ENCODE measurements at places on chromosomes 13 and 19.

DNA sequence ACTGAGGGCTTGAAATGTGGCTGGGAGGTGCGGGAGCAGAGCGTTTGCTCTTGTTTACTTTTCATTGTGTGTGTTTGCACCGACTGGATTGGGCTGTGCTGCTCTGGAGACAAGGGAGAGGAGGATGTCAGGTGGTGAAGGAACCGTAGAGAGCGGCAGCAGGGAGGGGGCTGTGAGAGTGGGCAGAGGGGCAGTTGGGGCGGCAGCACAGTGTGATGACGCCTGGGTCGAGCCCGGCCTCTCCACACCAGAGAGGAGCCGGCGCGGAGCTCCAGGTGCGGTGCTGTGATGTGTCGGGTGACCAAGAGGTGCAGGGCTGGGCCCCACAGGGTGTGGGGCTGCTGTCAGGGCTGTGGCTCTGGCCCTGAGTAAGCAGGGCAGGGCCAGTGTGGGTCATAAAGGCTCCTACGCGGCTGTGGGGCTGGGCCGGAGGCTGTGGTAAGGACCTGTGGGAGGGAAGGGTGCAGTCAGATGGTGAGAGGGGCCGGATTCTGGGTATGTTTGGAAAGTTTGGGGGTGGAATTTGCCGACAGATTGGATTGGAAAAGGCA, 10.5 kb downstream of the NAXD start:
- no peak for DNase-seq

- DNase-seq, result no peak
These were observed at the start of gene FREM2 for GRCh38 chr13:38686577-38687245. TSS of gene FREM2 (plus strand) at chr13:38687077. CDS start at chr13:38687345, 268 bp downstream.

- DNase-seq, result no peak
These were observed 175.5 kb upstream of the SERP2 start for GRCh38 chr13:44197791-44198770.

GRCh38 chr13:28455580-28456194, 39.2 kb downstream of the FLT1 start:
- DNase-seq, result no peak

DNA sequence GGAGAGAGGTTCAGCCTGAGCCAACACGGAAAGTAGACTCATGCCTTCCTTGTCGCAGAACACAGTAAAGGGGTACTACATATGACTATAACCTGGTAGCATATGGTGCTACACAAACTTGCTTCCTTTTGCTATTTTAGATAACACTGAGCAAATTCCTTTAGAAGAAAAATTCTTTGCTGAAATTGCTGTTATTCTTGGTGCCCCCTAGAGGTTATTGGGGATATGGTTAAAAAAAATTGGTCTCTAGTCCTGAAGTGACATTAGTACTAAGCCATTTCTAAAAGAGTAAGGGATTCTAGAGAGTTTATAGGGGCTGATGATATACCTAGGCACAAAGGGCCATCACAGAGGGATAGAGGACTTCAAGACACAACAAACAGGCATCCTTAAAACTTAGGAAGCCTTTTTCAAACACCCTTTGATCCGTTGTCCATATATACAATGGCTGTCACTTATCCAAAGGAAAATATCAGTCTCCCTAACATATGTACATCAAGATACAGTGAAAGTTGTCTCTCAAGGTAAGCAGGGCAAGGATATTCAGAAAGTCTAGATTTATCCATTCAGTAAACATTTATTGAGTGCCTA, 13.9 kb upstream of the HS6ST3 start:
- DNase-seq, result no peak

GRCh38 chr19:51779181-51779580, 15.8 kb upstream of the FPR3 start:
- DNase-seq, result no peak

DNA sequence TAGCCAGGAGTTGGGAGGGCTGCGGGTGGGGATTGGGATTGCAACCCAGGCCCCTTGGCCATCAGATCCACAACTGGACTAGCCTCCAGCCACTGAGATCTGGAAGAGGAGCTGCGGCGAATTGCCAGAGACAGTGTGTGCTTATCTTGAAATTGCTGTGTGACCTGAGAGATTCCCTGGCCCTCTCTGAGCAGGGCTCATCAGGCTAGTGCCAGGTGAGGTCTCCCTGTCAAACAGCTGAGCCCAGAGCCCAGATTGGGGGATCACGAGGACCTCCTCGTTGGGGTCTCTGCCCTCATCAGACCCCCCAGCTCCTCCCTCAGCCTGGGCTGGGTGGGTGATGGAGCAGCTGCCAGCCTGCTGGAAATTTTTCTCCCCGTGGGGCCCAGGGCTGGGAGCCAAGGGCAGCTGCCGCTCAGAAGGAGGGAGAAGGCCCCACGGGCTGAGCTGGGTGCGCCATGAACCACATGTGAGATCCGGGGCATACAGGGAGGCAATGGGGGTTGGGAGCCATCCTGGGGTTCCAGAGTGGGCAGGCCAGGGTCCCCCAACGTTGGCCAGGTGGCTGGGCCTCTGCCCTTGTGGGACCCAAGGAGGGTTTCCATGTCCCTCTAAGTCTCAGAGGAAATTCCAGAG, 7.2 kb downstream of the FUT5 start:
- no peak for DNase-seq

- no peak for DNase-seq
These were observed 1.3 kb downstream of the APOC2 start for GRCh38 chr19:44947041-44947581.

DNA sequence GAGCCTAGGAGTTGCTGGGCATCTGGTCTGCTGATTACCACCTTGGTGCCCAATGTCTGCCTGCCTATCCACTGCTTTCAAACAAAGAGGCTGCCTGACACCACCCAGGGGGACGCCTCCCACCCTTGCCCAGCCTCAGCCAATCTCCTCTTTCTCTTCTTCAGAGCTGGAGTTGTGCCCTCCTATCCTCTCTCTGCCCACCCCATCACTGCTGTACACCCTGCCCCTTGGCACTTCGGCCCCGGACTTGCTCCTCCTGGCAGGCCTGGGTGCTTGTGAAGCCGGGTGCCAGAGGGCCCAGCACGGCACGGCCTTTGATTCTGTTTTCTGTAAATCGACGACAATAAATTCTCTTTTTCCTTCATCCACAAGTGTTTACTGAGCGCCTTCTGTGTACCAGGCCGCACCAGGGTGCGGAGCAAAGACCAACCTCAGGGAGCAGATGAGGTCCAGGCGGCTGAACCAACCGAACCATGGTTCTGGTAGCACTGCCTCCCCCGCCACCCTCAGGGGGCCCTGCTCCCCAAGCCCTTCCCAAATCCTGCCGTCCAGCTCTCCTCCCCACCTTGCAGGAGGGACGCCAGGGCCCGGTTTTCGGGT, 5.0 kb downstream of the RNF225 start:
- no peak for DNase-seq

DNA sequence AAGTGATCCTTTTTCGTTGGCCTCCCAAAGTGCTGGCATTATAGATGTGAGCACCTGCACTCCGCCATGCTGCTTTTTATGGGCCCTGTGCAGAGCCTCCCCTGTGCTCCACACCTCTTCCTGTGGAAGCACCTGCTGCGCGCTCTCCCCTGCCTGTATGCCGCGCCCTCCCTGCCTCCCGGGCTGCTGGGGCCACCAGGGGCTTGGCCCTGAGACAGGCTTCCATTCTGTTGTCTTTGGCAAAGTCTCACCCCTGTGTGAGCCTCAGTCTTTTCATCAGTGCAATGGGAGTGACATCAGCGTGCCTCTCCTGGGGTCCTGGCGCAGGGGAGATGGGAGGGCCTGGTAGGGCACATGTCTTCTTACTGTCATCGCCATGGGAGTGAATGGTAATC, 1.3 kb downstream of the FAM174C start:
- no peak for DNase-seq

DNA sequence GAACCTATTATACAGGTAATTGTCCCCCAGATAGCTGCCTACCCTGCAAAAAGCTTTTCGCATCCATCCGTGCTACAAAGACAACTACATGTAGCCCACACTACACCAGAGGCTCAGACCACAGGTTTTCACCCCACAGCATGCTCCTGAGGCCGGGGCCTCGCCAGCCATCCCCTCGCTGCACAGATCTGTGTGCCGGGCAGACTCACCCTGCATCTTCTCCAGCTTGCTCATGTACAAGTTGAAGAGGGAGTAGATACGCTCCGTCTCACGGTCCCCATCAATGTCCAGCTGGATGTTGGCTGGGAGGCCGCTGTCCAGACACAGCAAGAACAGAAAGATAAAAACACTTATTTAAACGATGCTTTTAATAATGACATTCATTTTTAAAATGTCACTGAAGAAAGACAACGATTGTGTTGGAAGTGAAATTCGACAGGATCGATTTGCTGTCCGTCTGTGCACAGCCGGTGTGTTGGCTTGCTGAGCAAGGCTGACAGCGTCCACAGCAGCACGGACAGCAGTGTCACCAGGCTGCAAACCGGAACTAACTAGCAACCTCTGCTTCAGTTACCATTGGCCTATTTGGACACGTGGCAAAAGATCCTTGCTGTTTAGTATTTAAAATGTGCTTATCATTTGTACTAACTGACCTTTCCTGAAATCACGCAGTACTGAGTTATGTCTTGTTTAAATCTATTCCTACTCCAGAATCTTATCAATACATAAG, 18.6 kb upstream of the C13orf46 start:
- DNase-seq, result no peak

DNA sequence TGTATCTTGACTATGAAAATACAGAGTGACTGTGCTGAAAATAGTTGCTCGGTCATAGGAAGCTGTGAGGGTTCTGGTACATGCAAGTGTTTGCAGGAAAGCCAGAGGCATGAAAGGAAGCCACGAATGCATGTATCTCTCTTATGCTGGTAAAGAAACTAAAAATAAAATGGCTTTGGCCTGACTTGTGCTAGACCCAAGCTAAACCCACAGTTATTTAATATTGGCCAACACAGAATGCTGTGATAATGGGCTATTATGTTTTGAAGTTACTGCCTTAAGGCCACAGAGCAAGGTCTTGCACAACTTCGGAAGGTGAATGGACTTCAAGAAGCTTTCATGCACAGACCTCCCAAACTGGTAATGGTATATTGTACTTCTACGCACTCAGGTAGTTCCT, 518.2 kb upstream of the HTR2A start:
- no peak for DNase-seq

DNA sequence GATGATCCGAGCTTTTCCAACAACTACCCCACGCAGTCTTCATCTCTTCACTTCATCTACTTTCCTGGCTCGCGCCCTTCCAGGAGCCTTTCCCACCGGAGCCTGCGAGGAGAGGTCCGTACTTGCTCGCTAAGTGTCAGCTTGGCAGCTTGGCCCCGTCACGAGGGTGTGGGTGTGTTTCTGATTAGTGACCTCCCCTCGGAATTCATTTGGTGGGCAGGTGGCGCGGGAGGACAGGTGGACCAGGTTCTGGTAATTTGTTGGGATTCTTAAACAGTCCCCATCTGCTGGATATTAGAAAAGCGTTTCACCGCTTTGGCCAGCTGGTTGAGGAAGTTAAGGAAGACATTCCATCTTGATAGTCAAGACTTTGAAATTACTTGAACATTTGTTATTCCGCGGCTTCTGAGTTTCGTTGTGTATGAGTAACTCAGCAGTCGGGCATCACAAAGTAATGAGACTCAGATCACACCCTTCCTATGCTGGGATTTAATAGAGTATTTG, 515 bp downstream of the UFM1 start:
- DNase-seq, result peak; percentile 17

DNA sequence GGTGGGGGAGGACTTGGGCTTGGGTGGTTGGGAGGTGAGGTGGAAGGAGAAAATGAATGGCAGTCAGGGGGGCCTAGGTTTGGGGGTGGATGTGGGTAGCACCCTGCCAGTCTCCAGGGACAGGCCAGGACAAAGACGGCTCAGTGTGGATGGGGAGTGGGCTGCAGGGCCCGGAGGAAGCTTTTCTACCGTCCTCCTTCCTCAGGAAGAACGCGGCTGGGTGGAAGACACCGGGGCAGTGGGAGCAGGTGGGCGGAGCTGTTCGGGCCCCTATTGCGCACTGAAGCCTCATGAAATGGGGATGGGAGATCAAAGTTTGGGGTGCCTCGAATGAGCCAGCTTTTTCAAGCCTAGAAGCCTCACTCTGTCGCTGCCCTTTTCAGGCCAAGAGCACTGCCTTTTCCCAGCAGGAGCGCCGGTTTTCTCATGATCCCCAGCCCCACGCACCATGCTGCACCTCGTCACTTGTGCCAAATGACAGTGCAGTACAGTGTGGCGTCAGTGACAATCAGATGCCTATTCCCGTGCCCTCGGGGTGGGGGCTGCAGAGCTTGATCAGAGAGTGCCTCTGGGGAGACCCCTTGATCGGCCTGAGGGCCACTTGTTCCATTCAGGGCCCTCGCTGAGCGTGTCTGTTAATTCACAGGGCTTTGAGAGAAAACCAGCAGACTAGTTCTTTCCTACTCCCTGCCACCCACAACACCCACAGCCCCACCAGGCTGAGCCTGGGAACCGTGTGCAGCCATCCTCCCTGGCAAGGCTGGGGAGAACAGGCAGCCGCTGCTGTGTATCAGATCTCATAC, 1.5 kb downstream of the CALM3 start:
- DNase-seq, result no peak

DNA sequence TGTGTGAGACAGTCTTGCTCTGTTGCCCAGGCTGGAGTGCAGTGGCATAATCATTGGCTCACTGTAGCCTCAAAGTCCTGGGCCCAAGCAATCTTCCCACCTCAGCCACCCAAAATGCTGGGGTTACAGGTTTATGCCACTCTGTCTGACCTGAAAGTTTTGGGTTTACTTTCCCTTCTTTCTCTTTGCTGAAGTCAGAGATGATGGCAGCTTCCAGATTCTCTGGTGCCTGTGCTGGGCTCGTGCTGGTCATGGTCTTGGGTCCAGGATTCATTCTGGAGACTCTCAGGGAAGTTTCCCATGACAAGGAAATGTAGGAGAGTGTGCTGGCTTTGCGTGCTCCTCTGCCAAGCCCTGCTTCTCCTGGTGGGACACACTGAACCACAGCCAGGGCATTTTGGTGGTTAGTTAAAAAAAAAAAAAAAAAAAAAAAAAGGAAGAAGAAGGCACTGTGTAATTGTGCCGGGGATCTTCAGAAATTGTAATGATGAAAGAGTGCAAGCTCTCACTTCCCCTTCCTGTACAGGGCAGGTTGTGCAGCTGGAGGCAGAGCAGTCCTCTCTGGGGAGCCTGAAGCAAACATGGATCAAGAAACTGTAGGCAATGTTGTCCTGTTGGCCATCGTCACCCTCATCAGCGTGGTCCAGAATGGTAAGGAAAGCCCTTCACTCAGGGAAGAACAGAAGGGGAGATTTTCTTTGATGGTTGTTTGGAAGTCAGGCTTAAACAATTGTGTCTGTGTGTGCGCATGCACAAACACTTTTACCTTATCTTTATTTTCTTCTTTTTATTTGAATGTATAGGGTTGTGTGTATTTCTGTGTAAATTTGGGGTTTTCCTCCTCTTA, at the start of gene ALOX5AP:
TSS of gene ALOX5AP (plus strand) at position 519 of the 847 bp plus-strand sequence. CDS start at position 582, 63 bp downstream.
- DNase-seq, result no peak

DNA sequence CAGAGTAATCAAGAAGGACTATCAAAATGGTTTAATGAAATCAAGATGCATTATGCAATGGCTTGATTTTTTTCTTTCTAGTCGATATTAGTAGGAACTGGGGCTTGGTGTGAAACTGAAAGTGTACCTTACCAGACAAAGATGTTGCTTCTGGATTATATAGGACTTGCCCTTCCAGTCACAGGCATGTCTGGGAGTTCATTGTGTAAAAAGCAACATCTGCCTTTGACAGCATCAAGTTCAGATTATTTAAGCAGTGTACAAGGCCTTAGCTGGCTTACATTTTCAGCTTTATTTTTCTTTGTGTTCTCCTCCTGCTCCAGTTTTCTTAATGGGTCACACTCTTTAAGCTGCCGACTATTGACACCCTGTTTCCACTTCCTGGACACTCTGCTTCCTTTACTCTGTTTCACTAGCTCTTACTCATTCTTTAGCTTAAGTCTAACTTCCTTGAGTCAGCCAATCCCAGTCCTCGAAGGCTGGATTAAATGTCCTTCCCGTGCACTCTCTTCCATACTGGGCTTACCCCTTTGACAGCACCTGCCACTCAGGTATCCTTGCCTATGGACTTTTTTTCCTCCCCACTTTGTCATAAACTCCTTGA, 29.4 kb upstream of the OLFM4 start:
- DNase-seq, result no peak

Data from pulmonary artery endothelial cell (primary cell).